ENCODE measurements at places on chromosomes 3 and 15. TPM values are rescaled to one million over a fixed set of nuclear protein-coding genes. Genes with fewer than 3 reads are reported as not detected.

The GOLGA8J gene
- total RNA-seq: not detected

The CPN2 gene
- not detected for total RNA-seq

The SPESP1 gene
- 16.8 TPM for total RNA-seq

DNA sequence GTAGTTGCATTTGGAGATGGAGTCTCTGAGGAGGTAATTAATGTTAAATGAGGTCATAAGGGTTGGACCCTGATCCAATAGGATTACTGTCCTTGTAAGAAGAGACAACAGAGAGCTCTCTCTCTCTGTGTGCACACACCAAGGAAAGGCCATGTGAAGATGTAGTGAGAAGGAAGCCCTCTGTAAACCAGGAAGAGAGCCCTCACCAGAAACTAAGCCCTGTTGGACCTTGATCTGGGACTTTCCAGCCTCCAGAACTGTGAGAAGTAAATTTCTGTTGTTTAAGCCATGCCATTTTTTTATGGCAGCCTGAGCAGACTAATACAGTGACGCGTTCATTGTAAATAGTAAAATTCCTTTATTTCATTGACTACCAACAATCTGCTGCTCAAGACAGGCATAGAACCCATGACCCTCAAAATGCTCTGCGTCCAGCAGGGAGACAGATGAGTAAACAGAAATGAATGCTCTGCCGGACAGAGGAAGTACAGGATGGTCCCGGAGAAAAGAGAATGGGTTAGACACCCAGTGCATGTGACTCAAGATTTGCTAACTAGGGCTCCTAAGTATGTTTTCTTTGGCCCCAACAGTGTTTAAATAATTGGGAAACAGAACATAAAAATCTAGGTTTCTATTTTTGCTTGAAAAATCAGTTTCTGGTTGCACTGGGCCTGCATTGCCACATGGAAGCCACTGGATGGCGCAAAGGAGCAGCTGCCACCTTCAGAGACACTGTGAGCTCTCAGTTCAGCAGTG lies 37.9 kb upstream of the TNFAIP8L3 start:
- peak overlapping the region; percentile 77 for H3K27ac ChIP-seq
- H3K4me1 ChIP-seq: peaks cover 47% of the 10 kb centered on the region
- H3K27me3 ChIP-seq: no peaks in the 10 kb centered on the region

DNA sequence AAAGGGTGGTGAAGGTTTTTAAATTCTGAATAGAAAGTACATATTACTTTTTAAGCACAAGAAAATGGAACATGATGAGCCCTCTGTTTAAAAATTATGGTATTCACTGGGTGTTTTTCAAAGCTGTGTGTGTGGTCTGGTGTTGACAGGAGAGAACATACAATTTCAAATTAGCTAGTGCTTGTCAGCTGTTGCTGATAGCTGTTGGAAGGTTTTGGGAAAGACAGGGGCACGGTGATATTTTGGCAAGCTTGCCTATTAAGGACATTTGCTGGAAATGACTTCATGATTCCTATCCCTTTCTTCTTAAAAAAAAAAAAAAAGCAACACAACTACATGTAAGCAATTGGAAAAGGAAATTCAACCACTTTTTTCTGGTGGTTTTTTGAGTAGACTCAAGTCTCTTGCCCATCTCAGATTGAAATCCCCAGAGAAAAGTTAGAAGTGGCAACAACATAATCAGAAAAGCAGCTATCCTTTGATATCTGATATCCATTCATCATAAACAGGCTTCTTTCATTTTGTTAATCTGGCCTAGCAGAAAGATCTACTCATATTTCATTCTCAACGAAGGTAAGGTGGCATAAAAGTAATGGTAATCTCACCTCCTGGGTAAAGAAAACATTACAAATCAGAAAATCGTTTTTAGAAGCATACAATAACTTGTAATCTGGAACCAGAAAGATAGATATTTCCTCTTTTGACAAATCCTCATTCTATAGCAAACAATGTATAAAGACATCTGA lies 130.0 kb downstream of the RBMS3 start:
- no peaks in the 10 kb centered on the region for H3K27me3 ChIP-seq
- H3K4me3 ChIP-seq: no peak overlapping the region
- peaks cover 17% of the 10 kb centered on the region for H3K4me1 ChIP-seq
- DNase-seq: no peak

DNA sequence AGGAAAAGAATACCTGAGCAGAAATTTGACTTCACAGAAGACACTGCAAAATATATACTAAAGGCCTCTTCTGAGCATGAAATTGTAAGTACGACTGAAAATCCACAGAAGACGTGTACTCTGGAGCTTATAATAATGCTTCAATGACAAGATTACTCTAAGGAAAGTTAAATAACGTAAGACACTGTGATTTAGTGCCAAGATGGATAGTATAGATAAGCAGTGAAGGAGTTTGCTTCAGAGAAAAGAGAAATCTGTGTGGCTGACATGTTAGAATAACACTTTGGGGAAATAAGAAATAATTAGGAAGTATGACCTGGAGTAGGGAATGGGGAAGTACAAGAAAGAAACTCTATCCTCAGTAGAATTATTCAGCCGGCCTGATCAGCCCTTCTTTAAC lies 28.9 kb downstream of the ALDH1A2 start:
- no peak overlapping the region for H3K4me3 ChIP-seq
- no peaks in the 10 kb centered on the region for H3K27me3 ChIP-seq
- no peak overlapping the region for H3K27ac ChIP-seq
- no peak for DNase-seq
- H3K36me3 ChIP-seq: no peaks in the 10 kb centered on the region

DNA sequence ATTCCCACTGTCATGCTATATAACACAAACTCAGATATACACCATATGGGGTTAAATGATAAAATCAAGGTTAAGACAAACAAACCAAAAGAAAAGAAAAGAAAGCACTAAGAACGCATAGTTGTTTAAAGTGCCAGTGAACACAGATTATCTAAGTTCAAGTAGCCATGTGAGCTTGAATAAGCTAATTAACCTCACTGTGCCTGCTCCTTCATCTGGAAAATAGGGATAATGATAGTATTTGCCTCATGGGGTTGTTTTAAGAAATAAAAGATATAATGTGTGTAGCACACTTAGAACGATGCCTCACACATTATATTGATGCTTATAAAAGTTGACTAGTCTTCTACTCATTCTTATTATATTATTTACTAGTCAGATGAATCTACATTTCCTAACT lies 72.6 kb upstream of the IL12A start:
- no peaks in the 10 kb centered on the region for H3K27me3 ChIP-seq
- H3K27ac ChIP-seq: no peak overlapping the region
- H3K36me3 ChIP-seq: no peaks in the 10 kb centered on the region
- no peak for DNase-seq
- no peaks in the 10 kb centered on the region for H3K4me1 ChIP-seq

DNA sequence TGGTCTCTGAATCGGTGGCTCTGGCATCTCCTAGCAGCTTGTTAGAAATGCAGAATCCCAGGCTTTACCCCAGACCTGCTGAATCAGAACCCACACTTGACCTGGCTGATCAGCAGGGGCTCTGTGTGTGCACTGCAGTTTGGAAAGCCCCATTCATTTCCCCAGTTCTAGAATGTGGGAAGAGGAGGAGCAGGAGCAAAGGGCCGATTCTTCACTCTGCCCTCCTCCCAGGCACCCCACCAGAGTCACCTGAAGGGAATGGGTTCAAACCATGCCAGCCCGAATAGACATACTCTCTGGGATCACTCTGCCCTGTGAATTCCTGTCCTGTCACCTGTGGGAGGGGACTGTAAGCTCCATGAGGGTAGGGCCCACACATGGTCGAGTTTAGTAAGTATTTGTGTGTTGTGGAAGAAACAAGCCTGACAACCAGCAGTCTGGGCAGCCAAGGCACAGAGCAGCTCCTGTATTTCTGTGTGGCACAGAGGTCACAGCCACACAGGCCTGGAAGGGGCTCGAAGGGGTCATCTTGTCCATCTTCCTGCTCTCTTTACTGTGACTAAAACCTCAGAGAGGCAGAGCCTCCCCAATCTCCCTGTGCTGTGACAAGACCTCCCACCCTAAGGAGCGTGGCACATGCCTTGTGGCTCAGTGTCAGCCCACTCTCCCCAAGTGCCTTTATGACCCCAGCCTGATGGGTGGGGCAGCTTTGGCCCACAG lies 29.0 kb upstream of the HHATL start:
- no peak overlapping the region for H3K27ac ChIP-seq
- H3K27me3 ChIP-seq: peaks cover 2% of the 10 kb centered on the region
- no peak overlapping the region for H3K4me3 ChIP-seq

GRCh38 chr3:8777201-8777977 lies 8.0 kb upstream of the OXTR start:
- DNase-seq: no peak
- no peaks in the 10 kb centered on the region for H3K36me3 ChIP-seq
- H3K27ac ChIP-seq: no peak overlapping the region
- H3K4me3 ChIP-seq: no peak overlapping the region
- peaks cover 6% of the 10 kb centered on the region for H3K4me1 ChIP-seq

DNA sequence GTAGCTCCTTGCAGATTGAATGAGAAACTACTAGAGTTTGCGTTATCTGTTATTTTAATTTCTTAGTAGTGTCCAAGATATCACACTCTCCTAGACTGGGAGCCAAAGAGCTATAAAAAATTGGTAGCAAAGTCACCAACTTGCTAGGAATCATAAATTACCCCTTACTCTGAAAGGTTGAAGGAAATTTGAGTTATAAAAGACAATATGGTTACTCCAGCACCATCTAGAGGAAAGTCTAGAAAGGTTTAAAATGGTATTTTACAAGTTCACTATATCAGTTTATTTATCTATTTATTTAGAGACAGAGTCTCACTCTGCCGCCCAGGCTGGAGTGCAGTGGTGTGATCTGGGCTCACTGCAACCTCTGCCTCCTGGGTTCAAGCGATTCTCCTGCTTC lies 121.6 kb downstream of the RBPMS2 start:
- H3K4me1 ChIP-seq: peaks cover 6% of the 10 kb centered on the region
- H3K27ac ChIP-seq: no peak overlapping the region
- no peak overlapping the region for H3K4me3 ChIP-seq
- DNase-seq: peak; percentile 11
- no peaks in the 10 kb centered on the region for H3K36me3 ChIP-seq
- H3K27me3 ChIP-seq: no peaks in the 10 kb centered on the region

DNA sequence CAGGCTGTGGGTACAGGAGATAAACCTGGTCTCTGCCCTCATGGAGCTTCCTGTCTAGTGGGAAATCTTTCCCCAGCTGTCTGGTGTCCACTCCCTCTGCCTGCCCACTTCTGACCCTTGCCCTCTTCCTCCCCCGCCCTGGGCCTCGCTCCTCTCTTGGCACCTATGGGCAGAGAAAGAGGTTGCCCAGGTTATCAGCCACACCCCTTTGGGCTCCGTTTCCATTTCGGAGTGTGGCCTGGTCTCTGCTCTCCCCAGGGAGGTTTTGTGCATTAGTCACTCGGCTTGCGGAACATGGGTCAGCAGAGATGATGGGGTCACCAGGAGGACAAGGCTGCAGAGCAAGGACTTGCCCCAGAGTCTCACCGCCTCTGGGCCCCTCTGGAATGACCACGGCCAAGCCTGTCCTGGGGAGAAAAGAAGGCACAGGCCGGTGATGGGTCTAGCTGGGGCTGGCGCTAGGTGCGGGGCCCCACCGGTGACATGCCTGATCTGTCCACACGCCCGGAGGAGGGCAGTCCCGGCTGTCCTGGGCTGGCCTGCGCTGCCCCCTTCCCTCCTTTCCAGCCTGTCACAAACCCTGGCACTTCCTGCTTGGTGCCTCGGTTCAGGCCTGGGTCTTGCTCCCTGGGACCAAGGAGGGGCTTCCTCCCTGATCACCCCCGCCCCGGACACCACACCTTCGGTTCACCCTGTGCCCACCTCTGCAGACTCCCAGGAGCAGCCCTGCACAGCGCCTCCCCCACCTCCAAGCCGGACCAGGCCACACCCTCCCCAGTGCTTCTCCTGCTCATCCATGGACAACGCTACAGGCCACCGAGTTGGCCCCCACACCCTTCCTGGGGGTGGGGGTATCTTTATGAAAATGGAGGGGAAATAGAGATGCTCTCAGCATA lies 35.6 kb upstream of the MUC4 start:
- H3K27me3 ChIP-seq: peaks cover 22% of the 10 kb centered on the region
- peaks cover 5% of the 10 kb centered on the region for H3K4me1 ChIP-seq
- H3K4me3 ChIP-seq: no peak overlapping the region
- no peak overlapping the region for H3K27ac ChIP-seq
- H3K36me3 ChIP-seq: no peaks in the 10 kb centered on the region

DNA sequence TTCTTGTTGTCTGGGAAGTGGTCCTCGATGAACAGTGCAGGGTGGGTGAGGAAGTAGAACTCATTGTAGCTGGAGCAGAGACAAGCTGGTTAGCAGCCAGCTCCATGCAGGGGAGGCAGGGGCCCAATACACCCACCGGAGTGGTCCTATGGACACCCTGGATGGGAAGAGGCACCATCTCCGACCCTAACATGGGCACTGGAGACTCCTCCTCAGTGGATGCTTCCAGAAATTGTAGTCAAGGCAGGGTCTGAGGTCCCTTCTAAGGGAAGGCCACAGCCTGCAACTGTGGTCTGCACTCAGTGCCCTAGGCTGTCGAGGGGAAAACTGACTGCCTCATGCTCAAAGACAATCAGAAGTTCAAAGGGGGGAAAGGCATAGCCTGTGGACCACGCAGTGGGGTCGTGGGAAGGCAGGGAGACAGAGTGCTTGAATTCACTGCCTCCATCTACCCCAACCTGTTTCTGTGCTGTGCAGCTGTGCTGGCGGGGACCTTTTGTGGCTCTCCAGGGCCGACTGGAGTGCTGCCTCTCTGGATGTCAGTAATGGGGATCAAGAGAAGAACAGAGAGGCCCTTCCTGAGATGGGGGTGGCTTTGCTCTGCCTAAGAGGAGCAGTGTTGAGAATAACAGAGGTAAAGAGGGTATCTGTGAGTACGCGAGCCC lies 41.9 kb downstream of the KY start:
- no peaks in the 10 kb centered on the region for H3K36me3 ChIP-seq
- no peaks in the 10 kb centered on the region for H3K27me3 ChIP-seq
- H3K27ac ChIP-seq: no peak overlapping the region

GRCh38 chr3:20773320-20773984 lies 587.4 kb upstream of the SGO1 start:
- H3K4me3 ChIP-seq: no peak overlapping the region
- peaks cover 6% of the 10 kb centered on the region for H3K36me3 ChIP-seq
- DNase-seq: no peak
- no peaks in the 10 kb centered on the region for H3K27me3 ChIP-seq
- no peaks in the 10 kb centered on the region for H3K4me1 ChIP-seq
- H3K27ac ChIP-seq: no peak overlapping the region

Data from MCF 10A (cell line).